Stimulated activated CD8-positive, alpha-beta memory T cell treated with anti-CD3 and anti-CD28 coated beads, Interleukin-4, amount 100 ng/mL, for 24 hours (primary cell): ENCODE measurements at places on chromosomes 3 and 15.

DNA sequence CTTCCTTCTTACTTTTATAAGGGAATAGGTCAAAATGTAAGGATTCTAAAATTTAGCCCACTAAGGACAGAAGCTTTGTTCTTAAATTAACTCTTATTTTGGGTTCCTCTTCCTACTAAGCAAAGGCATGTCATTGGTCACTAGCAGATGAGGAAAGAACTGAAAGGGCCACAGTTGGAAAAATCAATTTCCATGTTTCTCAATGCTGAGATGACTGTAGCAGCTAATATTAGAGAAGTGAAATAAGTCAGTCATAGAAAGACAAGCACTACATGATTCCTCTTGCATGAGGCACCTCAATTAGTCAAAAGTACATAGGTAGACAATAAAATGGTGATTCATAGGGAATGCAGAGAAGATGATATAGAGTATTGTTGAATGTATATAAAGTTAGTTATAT lies 353.7 kb downstream of the RSL24D1 start:
- no peak for DNase-seq

GRCh38 chr15:80801891-80802680 lies 22.9 kb downstream of the CEMIP start:
- no peak for DNase-seq

DNA sequence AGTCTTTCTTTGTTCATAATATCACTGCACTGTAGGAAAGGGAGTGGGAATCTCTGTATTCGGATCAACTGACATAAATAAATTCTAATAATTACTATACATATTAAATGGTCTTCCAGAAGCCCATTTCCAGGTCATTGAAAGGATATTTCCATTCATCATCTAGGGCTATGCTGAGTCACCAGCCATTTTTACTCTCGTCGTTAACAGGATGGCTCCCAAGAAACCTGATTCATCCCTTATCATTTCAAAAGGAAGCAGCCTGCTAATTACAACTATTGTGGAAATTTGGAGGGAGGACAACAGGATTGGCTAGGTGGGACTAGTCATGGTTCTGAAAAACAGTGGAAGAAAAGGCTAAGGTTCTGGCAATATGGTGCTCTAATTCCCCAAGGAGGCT lies 13.6 kb downstream of the GMNC start:
- no peak for DNase-seq

DNA sequence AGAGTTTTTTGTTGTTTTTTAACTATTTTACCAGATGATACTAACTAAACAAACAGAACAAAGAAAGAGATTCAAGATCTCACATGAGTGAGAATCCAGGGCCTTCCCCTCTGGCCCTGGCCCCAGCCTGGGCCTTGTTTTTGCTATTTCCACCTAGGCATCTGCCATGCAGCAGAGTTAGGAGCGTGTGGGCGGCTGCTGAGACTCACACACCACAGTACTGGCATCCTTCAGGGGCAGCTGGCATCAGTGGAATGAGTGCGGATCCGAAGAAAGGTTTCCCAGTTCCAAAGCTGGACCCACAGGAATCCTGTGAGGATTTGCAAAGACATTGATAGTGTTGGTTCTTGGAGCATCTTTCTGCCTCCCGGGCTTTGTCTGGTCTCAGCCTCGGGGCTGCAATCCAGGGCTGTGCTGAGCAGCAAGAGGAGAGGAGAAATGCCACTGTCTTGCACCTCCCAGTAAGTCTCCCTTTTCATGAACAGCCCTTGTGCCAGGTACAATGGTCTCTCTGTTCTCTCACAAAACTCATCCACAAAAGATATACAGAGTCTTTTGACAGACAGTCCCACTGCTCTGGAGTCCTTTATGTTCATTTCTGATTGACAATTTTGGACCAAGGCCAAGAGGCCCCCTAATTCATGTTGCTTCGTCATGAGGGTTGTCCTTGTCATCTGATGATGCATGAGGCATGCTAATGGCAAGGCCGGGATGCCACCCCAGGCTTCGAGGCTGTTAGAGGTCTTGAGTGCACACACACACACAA lies 46.6 kb downstream of the APH1B start:
- no peak for DNase-seq

DNA sequence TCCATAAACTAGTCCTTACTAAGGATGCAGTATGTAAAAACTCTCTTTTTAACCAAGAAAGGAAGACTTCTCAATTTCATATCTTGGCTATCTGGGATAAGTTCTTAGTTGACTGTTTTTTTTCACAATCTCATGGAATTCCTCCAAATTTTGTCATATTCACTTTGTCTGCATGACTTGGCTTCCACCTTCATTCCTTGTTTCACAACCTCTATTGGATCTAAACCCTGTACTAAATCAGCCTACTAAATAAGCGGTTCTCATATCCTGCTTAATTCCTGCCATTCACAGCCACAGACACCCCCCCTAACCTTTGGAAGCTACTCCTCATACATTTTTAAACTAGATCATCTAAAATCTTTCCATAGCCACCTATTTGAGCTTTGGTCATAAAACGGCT lies 370.6 kb upstream of the NAALADL2 start:
- DNase-seq, result no peak

GRCh38 chr3:109553591-109554371 lies 216.4 kb upstream of the DPPA4 start:
- no peak for DNase-seq

DNA sequence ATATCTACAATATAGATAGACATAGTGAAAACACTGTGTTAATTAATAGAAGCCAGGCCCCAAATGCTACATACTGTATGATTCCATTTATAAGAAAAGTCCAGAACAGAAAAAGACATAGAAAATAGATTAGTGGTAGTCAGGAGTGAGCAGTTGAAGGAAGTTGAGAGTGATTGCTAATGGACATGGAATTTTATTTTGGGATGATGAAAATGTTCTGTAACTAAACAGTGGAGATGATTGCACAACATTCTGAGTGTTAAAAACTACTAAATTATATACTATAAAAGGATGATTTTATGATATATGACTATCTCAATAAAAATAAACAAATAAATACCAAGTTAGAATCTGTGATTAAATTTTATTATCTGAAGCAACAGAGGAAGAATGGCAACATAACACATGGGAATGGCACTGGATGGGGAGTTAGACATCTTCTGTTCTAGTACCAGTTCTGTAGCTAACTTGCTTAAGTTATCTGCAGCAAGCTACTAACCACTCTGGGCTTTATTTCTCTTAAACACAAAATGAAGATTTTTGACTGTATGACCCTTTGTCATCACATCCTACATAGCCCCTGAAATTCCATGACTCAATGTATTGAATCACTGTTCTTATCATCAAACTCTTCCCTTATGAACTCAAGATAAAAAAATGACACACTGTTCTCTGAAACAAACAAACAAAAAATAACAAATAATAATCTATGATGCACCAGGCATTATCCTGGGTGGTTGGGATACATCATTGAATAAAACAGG lies 612.7 kb downstream of the TBL1XR1 start:
- DNase-seq, result no peak

DNA sequence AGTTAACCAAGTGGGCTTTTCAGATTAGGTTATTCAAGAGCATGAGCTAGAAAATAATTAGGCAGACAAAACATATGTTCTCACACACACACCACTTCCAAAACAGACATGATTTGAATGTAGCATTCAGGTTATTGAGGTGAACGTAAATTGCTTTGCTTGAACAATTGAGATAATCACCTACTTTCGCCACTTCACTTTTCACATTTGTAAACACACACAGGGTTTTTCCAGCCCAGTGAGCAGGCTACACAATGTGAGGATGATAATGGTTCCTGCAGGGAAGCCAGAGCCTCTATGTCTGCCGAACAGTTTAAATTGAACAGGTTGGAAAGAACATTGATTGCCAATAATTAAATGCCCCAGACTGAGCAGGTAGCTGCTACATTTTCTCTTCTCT lies 560.8 kb downstream of the OCA2 start:
- DNase-seq, result no peak

GRCh38 chr15:68232937-68233336 lies 3.4 kb upstream of the CLN6 start:
- DNase-seq, result no peak

- no peak for DNase-seq
Measured at GRCh38 chr3:195546130-195546560, 3.0 kb upstream of the PPP1R2 start.

- DNase-seq, result no peak
Measured at GRCh38 chr3:66615643-66616301, 115.0 kb upstream of the LRIG1 start.

- DNase-seq, result no peak
Measured at GRCh38 chr15:91445695-91446228, 345.7 kb downstream of the SV2B start.

DNA sequence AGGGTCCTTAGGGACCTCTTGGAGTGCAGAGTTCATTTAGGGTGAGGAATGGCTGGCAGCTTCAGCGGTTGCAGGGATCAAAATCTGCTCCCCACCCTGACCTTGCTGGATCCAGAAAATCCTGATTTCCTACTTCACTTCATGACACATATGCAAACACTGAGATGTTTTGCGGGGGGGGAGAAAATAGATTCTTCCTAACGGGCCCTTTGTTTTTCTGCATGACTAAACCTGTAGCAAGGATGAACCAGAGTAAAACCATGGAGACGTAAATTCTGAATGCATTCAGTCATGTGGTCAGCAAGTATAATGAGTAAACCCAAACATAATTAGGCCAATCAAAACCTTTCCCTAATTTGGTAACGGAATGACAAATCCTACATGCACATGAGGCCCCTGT lies 20.0 kb upstream of the RBP1 start:
- no peak for DNase-seq

DNA sequence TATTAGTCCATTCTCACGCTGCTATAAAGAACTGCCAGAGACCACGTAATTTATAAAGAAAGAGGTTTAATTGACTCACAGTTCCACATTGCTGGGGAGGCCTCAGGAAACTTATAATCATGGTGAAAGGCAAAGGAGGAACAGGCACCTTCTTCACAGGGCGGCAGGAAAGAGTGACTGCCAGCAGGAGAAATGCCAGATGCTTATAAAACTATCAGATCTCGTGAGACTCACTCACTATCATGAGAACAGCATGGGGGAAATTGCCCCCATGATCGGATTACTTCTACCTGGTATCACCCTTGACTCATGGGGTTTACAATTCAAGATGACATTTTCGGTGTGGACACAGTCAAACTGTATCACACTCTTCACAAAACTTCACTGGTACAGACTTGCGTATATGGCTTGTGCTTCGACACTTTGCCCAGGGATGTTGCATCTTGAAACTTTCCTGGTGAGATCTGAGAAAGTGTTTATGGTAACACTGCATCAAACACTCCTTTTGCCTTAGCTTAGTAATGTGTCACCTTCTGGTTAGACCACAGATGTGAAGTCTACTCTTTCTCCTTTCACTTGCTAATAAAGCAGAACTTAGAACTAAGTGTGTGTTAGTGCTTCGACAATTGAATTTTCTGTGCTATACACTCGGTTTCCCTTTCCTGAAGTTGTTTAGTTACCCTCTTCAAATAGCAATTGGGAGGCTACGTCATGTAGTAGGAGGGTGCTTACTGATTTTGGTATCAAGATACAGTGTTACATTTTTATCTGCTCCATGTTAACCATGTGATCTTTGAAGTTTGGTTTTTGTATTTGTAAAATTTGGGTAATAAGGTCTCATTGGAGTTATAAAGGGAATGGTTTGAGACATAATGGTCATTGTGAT lies 185.7 kb downstream of the LPP start:
- no peak for DNase-seq

GRCh38 chr15:74482661-74483060 lies 21.7 kb upstream of the UBL7 start:
- no peak for DNase-seq

- DNase-seq, result no peak
Measured at GRCh38 chr3:30692498-30693130, 86.2 kb downstream of the TGFBR2 start.

- no peak for DNase-seq
Measured at GRCh38 chr3:129629011-129629410, 22.5 kb upstream of the PLXND1 start.

DNA sequence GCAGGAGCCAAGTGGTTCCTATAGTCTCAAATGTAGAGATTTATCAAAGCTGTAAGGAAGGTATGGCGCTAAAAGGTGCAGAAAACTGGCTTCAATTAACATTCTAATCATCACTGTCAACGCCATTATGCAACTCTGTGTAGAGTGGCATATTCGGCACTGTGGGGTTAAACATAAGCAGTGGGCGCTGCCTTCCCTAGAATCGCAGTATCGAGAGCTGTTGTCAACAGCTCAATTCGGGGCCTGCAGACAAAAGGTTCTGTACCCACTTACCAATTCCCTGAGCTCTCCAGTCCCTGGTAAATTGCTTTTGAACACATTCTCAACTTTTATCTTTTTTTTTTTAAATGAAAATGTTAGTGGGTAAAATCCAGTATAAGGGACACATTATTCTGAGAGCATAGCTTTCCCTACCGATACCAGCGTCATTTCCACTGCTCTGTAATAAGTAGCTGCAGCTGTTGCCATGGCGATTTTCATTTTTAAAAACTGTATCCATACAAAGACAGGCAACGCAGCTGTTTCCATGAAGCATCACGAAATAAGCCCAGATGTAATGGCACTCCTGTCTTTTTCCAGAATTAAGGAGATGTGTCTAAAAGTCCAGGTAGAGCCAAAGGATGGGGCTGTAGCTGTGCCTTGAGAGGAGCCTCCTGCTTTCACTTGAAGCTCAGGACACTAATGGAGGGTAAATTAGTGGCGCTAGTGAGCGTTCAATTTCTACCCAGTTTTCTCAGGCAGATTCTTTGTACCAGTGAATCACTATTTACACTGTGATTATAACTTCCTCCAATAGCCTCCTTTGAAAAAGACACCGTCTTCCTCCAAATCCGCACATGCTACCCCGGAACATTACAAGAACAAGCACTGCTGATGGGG lies 250.3 kb downstream of the SLC9A9 start:
- DNase-seq, result no peak

DNA sequence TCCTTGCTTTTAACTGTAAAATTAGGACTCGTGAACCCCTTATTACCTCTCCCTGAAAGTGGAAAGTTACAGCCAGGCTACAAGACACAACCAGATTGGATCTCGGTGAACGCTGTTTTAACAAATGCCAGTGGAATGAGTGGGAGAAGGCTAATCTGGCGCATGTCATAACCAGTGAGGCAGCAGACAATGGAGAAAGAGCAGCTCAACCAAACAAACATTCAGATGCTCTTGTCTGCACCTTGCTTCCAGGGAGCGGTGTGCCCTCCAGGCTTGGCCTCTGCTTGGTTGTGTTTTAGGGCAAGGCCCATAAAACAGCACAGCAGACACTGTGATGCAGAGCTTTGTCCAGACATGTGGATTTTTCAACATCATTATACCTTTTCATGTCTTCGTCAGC lies 45.9 kb upstream of the ATP1B3 start:
- DNase-seq, result no peak

GRCh38 chr15:91468871-91469580 lies 369.0 kb downstream of the SV2B start:
- DNase-seq, result no peak

DNA sequence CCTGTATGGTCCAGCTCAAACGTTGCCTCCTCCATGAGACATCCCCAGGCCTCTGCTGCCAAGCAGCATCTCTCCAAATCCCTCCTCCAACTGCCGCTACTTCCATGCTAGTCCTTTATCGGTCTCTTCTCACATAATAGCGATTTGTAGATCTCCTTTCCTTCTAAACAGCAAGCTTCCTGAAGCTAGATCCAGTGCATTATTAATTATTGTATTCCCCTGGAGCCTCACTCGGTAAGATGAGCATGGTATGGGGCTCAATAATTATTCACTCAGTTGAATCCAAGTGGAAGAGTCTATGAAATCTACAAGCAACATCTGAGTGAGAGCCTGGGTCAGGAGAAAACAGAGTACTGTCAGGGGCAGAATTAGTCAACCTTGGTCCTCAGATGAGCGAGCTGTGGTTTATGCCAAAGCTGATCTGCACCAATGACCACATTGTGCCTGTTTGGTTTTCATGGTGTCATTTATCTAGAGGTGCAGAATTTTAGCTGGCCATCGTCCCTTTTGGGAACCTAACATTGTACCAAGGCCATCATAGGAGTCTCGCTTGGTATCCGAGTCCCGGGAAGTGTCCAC lies 93.8 kb upstream of the UBE2E1 start:
- no peak for DNase-seq
